Mucosa of descending colon (tissue), 3 donors: ENCODE measurements at places on chromosomes 16 and 17. TPM values are rescaled to one million over a fixed set of nuclear protein-coding genes. Genes with fewer than 3 reads are reported as not detected.

- no peak for DNase-seq
These were observed 35.3 kb downstream of the NPLOC4 start for GRCh38 chr17:81601525-81602120.

GRCh38 chr17:73411313-73411747, 99.5 kb upstream of the CDC42EP4 start:
- DNase-seq = no peak

Gene SOX15
- 0.41 TPM for total RNA-seq

Gene SAMD14
- total RNA-seq = 0.52 TPM

- DNase-seq = no peak
These were observed 16.9 kb downstream of the SLC4A1 start for GRCh38 chr17:44251062-44251461.

Gene METTL26
- total RNA-seq = 40.3 TPM

Gene CMTM4
- 208 TPM for total RNA-seq
